ENCODE measurements at places on chromosomes 11 and 22. TPM values are rescaled to one million over a fixed set of nuclear protein-coding genes. Genes with fewer than 3 reads are reported as not detected.

OR5M10 gene
- total RNA-seq: not detected

TESMIN gene
- total RNA-seq: not detected

SLC6A5 gene
- total RNA-seq: not detected

PRAME gene
- not detected for total RNA-seq

PGA5 gene
- not detected for total RNA-seq

ACR gene
- 0.52 TPM for total RNA-seq

F2 gene
- total RNA-seq: 0.52 TPM

MMP8 gene
- 1.6 TPM for total RNA-seq
